ENCODE measurements at places on chromosomes 5 and 9. TPM values are rescaled to one million over a fixed set of nuclear protein-coding genes. Genes with fewer than 3 reads are reported as not detected.

DNA sequence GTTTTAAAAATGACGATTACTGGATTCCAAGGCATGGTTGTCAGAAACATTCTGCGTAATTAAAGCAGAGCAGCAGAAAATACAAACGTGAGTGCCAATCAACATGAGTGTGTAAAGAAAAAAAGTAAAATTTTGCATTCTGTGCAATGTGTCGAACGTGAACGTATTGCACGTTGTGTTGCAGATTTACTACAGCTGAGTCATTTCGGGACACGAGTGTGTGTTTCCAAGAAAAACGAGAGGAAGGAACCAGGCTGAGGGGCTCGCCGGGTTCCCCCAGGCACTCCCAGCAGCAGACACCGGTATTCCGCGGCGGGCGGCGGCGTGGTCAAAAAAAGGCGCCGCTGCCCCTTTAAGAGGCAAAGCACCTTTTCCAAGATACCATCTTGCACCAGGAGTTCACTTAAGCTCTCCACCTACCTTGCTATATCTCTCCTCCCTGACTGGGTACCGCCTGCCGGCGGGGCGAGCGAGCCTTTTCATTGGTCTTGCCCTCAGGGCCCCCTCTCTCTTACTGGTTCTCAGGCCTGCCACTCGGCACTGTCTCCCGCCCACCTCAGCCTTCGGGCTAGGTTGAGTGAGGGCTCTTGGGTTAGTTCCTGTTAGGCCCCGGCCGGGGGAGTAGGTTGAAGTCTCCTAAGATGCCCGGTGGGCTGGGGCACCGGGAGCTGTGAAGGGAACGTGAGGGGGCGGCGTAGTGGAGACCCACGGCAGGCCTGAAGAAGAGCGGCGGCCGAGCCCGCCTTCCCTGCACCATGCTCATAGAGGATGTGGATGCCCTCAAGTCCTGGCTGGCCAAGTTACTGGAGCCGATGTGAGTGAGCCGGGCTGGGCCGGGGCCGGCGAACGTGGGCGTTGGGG lies at the start of gene RBM27:
Gene RBM27, plus strand, starts transcription at position 595 of the 861 bp plus-strand sequence. Its CDS starts 161 bp downstream, at position 756.
- no peaks in the 10 kb centered on the region for H3K36me3 ChIP-seq
- DNase-seq: peak; percentile 98
- no peaks in the 10 kb centered on the region for H3K27me3 ChIP-seq
- H3K4me1 ChIP-seq: peaks cover 38% of the 10 kb centered on the region
- peak within 1 kb of the TSS; percentile 97 for H3K4me3 ChIP-seq
- H3K27ac ChIP-seq: peak within 1 kb of the TSS; percentile 94

- H3K36me3 ChIP-seq: peaks cover 7% of the 10 kb centered on the region
- peak within 1 kb of the TSS; percentile 49 for H3K4me3 ChIP-seq
- H3K27me3 ChIP-seq: peaks cover 3% of the 10 kb centered on the region
- H3K27ac ChIP-seq: no peak within 1 kb of the TSS
- DNase-seq: no peak
Measured at GRCh38 chr5:136192526-136193321, at the start of gene SMIM32. TSS of gene SMIM32 (minus strand) at chr5:136193162. CDS start at chr5:136192524, 638 bp downstream.

DNA sequence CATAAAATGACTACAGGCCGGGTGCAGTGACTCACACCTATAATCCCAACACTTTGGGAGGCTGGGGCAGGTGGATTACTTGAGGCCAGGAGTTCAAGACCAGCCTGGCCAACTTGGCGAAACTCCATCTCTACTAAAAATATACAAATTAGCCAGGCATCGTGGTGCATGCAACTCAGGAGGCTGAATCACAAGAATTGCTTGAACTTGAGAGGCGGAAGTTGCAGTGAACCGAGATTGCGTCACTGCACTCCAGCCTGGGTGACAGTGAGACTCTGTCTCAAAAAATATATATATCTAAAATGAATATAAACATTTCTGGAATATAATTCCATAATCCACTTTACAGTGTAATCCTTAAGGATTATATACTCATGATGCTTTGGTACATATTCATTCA lies 66.5 kb downstream of the TEX10 start:
- H3K4me1 ChIP-seq: no peaks in the 10 kb centered on the region
- no peak overlapping the region for H3K4me3 ChIP-seq
- H3K36me3 ChIP-seq: peaks cover 63% of the 10 kb centered on the region

- no peaks in the 10 kb centered on the region for H3K27me3 ChIP-seq
- H3K4me1 ChIP-seq: peaks cover 4% of the 10 kb centered on the region
- no peak overlapping the region for H3K4me3 ChIP-seq
- no peak overlapping the region for H3K27ac ChIP-seq
Measured at GRCh38 chr9:124820698-124821623, 32.3 kb upstream of the WDR38 start.

GRCh38 chr5:104650313-104651055 lies 1087.9 kb upstream of the NUDT12 start:
- no peaks in the 10 kb centered on the region for H3K4me1 ChIP-seq
- H3K27ac ChIP-seq: no peak overlapping the region
- no peaks in the 10 kb centered on the region for H3K36me3 ChIP-seq
- no peak overlapping the region for H3K4me3 ChIP-seq

The PSAT1 gene
- 0.52 TPM for total RNA-seq

The QRFP gene
- total RNA-seq: not detected
